ENCODE measurements at places on chromosomes 7 and 10.

- DNase-seq, result no peak
Observed at GRCh38 chr10:12685261-12686058, 316.1 kb downstream of the CCDC3 start.

GRCh38 chr7:124655990-124656389 is 109.6 kb downstream of the GPR37 start:
- no peak for DNase-seq

GRCh38 chr10:96230527-96230926 is 40.8 kb downstream of the BLNK start:
- no peak for DNase-seq

- no peak for DNase-seq
Observed at GRCh38 chr7:94274828-94275227, 119.9 kb upstream of the COL1A2 start.

- no peak for DNase-seq
Observed at GRCh38 chr10:113801569-113801968, 50.1 kb downstream of the PLEKHS1 start.

DNA sequence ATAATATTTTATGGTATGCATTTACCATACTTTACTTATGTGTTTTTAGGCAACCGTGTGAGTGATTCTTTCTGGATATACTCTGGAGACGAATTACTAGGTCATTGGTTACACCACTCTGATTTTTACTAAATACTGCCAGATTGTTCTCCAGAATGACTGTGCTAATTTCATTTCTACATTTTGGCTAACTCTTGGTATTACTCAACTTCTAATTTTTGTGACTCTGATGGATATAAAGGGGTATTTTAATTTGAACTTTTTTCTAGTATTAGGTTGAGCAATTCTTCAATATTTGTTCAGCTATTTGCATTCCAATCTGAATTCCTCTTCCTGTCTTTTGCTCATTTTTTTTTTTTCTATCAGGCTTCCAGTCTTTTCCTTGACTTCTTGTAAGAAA is 223.6 kb downstream of the MDFIC start:
- no peak for DNase-seq

- DNase-seq, result no peak
Observed at GRCh38 chr10:132489704-132490534, 47.7 kb upstream of the INPP5A start.

- no peak for DNase-seq
Observed at GRCh38 chr7:142413280-142414000, 155.6 kb upstream of the PRSS58 start.

- DNase-seq, result no peak
Observed at GRCh38 chr10:725786-726185, 36.3 kb upstream of the DIP2C start.

GRCh38 chr10:22505911-22506685 is 160.8 kb downstream of the SPAG6 start:
- peak; percentile 45 for DNase-seq

DNA sequence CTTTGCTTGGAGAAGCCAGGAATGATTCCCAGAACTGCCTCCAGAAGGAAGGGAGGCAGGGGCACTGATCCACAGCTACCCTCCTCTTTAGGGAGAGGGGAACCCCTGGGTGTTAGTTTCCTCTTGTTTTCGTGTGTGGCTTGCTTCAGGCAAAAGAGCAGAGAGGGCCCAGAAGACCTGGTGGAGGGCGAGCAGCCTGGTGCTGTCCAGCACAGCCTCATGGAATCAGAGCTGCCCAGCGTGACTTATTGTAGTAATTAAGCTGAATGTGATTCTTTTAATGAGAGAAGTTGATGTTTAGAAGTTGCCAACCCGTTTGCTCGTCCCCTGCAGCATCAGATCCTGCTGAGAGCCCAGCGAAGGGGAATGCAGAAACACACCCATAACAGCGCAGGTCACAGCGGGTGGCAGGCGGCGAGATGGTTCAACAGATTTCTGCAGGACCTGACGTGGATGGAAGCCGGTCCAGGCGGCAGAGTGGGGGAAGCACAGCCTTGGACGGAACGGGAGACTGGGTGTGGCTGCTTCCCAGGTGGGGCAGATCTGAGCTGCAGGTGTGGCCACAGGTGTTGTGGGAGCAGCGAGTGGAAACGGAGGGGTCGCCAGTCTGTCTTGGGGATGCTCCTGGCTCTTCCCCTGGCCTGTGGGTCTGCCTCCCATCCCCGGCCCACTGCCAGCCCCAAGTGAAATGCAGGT is 53.7 kb upstream of the SHH start:
- no peak for DNase-seq

DNA sequence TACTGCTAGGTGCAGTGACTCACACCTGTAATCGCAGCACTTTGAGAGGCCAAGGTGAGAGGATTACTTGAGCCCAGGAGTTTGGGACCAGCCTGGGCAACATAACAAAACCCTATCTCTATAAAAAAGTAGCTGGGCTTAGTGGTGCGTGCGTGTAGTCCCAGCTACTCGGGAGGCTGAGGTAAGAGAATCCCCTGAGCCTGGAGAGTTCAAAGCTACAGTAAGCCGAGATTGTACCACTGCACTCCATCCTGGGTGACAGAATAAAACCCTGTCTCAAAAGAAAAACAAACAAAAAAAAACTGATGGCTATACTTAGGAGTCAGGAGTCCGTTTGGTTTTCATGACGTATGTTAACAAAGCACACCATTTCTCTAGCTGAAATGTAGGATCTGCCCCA is 2.9 kb downstream of the SGMS1 start:
- no peak for DNase-seq

GRCh38 chr7:154388412-154388811 is 336.2 kb downstream of the DPP6 start:
- DNase-seq, result no peak

DNA sequence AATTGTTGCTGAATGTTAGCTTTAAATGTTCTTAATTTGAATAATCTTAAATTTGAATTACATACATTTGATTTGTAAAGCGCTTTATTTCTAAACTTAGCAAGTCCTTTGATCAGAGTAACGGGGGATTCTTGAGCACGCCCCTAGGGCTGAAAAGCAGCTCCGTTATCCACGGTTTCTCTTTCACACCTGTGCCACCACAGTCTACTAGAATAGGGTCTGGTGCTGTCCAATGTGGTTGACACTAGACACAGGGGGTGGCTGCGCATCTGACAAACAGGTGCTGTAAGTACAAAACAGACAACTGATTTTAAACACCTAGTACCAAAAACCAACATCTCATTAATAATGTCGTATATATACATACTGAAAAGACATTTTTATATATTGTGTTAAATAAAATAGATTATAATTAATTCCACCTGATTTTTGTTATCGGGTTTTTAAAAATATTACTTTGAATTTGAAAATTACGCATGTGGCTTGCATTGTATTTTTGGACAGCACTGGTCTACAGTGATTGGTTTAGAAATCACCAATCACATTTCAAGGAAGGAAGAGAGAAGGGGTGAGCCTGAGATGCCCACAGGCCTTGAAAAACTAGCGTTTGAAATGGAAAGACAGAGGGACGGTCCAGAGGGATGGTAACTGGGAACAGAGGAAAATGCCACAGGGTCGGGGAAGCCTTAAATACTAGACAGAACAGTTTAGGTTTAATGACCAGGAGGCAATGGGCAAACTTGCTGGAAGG is 7.3 kb downstream of the SEPHS1 start:
- peak; percentile 17 for DNase-seq

DNA sequence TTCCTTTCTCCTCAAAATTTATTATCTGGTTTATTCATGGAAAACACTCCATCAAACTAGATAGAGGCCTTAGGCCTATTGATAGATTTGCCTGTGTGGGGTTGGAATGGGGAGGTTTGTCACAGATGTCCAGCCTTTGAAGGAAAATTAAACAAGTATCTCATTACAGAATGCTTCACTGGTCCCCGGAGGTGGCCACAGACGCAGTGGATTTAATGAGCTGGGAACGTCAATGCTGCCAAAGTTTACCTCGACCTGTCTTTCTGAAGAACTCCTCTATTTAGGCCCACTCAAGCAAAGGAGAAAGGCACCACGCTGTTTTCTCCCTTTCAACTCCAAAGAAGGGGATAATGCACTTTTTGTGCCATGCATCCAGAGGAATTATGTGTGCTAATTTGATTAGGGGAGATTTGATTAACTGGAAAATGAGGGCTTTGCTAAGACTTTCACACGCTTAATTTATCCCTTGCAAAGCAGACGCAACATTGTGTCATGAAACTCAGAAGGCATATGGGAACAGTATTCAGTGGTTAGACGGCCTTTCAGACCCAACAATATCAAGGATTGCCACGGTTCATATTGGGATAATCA is 558.8 kb upstream of the GALNT17 start:
- no peak for DNase-seq

- no peak for DNase-seq
Observed at GRCh38 chr10:16832351-16833080, 15.3 kb upstream of the RSU1 start.

DNA sequence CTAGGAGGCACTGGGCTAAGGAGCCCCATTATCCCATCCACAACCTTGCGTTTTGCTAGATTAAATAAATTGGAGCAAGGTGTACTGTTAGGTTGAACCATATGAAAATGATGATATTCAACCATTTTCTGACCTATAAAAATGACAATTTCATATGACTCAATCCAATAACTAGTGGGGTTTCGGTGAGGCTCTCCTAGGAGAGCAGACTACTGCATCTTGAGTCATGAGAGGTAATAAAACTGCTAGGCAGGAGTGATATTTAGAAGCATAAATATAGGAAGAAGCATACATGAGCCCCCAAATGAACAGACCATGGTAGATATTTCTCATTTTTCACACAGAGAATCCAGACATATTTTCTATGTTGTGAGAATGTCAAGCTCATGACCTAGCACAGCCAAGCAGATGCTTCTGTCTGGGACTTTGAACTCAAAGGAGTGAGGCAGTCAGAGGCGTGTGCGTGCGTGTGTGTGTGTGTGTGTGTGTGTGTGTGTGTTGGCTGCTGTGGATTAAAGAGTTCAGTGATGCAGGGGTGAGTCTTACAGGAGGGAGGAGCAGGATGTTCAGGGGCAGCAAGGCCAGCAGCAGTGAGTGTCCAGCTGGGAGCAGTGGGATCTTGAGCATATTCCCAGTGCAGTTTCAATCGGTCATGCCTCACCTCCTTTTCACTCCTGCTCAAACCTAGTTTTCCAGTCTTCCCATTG is 17.8 kb upstream of the WDR11 start:
- DNase-seq, result no peak

- DNase-seq, result no peak
Observed at GRCh38 chr7:92332782-92333181, 87.0 kb downstream of the ANKIB1 start.

DNA sequence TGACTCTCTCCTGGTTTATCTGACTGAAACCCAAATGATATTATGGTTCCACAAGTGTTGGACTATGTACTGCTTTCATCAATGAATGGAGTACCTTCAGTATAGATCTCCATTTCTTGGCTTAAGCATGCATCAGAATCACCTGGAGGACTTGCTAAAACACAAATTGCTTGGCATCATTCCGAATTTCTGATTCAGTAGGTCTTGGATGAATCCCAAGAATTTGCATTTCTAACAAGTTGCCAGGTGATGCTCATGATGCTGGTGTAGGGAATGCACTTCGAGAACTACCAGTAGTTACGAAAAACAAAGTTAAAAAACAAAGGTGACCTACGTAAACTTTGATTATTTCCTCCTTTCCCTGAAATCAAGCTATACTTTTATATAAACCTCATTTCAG is 119.0 kb upstream of the FEZF1 start:
- no peak for DNase-seq

DNA sequence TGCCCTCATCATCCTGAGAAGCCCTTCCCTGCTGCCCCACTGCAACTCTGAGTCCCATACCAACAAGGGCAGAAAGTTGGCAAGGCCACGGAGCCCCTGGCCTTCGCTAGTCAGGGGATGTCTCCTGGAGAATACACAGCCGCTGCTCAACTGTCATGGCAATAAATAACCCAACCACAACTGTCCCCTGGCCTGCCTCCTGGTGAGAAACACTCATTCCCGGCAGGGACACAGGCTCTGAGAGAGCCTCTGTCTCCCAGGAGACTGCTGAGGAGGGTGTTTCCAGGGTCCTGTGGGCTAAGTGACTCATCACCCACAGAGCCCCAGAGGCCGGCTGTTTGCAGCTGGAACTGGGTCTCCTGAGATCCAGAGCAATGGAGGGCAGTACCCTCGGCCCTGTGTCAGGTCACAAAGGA is 354.1 kb downstream of the TNS3 start:
- no peak for DNase-seq

DNA sequence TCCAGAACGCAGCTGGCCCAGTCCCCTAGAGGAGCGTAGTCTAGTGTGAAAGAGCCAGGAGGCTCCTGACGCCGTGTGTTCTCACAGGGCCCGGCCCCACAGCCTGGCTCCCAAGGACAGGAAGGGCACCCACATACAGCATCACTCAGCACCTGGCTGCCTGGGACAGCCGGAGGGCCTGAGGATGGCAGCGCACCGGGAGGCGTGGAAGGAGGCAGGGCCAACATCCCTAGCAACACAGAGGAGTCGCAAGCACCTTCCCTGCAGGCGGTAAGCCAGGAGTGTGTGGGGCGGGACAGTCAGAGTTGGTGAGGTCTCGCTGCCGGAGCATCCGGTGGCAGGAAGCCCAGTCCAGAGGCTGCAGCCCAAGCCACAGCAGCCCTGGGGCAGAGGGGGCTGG is 125.8 kb downstream of the MAD1L1 start:
- no peak for DNase-seq

DNA sequence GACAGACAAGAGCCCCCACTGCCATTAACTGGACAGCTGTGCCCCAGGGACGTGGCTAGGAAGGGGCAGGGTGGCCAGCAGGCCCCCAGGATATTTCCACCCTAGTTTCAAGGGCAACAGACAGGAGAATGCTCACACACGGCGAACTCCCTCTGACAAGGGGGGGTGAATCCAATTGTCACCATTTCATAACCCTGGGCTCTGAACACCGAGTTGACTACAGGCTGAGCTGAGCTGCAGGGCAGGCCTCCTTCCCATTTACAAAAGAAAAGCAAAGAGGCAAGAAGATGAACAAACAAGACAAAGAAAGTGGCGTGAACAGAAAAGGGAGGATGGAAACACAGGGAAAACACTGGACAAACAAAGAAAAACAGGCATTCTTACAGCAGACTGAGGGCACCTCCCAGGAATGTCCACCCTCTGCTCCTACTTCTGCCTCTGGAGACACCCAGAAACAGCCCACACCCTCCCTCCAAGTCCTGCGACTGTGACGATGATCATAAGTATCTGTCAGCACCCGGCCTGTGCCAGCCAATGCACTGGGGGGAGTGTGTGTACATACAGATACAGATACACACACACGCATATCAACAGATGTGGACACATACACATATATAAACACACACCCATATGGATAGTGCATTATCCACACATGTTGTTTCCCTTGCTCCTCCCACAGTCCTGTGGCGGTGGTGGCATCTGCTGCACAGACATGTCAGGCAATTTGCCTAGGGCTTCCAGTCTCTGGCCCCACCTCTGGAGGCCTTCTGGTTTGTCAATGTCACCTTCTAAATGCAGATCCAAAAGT is 66.2 kb downstream of the FAM53B start:
- DNase-seq, result no peak

- peak; percentile 58 for DNase-seq
Observed at GRCh38 chr10:69716711-69717560, 84.8 kb upstream of the COL13A1 start.

GRCh38 chr7:159102681-159103381 is 41.8 kb downstream of the VIPR2 start:
- DNase-seq, result no peak
